ENCODE measurements at places on chromosomes 13 and 19.

DNA sequence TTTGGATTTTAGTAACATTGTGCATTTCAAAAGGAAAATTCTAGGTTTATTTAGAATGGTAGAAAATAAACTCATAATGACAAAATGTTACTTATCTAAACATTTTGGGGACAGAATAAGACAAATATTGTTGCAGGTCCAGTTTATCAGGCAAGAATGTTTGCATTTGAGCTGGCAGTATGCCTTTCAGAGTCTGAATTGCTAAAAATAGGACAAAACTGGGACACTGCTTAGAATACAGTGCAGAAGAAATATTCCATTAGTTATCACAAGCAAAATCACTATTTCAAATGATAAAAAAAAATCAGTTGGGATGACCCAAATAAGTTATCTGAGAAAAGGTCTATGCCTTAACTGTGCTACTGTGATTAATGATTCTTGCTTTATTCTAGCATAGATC lies 870.3 kb upstream of the MIR17HG start:
- DNase-seq: no peak

GRCh38 chr13:44816701-44817100 lies 172.6 kb downstream of the NUFIP1 start:
- DNase-seq: no peak

DNA sequence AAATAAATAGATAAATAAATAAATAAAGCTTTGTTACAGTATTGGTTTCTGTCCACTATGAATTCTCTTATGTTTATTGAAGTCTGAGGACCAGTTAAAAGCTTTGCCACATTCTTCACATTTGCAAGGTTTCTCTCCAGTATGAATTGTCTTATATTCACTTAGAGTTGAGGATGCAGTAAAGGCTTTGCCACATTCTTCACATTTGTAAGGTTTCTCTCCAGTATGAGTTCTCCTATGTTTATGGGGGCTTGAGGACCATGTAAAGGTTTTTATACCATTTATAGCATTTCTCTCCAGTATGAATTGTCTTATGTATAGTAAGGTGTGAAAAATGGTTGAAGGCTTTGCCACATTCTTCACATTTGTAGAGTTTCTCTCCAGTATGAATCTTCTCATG lies 168.3 kb downstream of the ZNF737 start:
- DNase-seq: no peak

DNA sequence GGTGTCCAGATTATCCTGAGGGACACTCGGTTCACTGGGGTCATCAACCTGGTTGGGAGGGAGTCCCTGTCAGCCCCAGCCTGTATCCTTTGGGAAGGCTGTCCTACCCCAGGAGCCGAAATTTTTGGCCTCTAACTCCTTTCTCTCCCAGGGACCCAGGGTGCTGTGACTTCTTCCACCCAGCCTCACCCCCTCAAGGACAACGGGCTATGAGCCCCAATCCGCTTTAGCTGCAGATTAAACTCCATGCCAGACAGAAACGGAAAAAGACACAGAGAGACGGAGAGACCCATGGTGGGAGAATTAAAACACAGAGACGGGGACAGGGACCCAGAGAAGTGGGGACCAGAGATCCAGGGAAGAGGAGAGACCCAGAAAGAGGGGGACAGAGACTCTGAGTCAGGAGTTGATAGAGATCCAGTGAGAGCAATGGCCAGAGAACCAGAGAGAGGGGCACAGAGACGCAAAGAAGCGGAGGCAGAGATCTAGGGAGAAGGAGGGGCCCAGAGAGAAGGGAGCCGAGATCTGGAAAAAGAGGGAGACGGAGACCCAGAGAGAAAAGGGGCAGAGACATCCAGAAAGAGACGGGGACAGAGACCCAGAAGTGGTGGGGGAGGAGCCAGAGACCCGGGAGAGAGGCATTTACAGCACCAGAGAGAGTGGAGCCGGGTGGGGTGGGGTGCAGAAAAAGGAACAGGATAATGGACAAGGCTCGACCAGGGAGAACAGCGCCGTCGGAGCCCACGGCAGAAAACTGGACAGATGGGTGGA lies 703 bp downstream of the SLC17A7 start:
- no peak for DNase-seq

DNA sequence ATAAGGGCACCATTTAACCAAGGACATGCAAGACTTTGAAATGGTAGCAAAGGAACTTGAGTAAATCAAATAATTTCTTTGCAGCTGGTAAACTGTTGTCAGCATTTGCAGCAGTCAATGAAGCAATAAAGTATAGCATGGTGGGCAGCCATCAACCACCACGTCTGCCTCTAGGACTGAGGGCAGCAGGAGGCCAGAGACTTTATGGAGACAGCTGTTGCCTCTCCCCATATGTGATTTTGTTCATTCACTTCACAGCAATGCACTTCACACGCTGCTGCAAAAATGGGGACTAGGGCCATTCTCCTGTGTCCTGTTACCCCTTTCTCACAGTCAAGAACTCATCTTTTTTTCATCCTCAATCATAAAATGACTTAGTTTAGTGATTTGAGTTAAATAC lies 51.3 kb upstream of the PCDH9 start:
- no peak for DNase-seq

- no peak for DNase-seq
Observed at GRCh38 chr13:47076500-47076899, 179.6 kb upstream of the HTR2A start.

DNA sequence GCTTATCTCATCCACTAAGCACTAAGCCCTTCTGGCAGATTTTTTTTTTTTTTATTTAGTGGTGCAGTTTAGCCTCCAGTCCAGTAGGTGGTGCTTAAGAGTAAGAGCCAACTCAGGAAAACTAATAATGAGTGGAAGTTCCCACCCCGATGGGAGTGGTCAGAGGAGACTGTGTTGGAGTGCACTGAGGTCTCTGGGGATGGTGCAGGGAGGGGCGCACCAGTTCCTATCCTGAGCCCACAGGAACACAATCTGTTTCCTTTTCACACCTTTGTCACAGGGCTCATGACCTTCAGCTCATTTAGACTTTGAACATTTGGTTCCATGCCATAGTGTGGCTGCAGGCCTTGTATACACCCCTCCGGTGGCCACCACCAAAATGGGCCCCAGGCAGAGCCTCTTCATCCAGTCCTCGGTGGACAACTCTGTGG lies 367.4 kb downstream of the SPRY2 start:
- peak; percentile 15 for DNase-seq

DNA sequence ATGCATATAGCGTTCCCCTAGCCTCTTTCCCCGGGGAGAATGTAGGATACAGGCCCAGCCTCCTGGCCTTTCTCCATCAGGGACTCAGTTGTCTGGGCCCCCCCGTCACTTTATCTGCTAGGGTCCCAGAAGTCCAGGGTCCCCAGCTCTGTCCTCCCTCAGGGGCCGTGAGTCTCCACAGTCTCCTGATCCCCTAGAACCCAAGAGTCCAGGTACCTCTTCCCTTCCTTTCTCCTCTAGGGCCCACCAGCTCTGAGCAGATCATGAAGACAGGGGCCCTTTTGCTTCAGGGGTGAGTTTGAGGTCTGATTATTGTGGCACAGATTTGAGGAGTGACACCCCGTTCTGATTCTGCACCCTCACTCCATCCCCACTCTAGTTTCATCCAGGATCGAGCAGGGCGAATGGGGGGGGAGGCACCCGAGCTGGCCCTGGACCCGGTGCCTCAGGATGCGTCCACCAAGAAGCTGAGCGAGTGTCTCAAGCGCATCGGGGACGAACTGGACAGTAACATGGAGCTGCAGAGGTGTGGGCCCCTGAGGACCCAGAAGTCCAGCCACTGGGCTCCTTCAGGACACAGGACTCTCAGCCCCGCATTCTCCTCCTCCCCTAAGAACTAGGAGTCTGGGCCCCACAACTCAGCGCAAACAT lies 758 bp downstream of the BAX start:
- DNase-seq: no peak

- DNase-seq: no peak
Observed at GRCh38 chr13:87052731-87053130, 618.4 kb upstream of the SLITRK5 start.

DNA sequence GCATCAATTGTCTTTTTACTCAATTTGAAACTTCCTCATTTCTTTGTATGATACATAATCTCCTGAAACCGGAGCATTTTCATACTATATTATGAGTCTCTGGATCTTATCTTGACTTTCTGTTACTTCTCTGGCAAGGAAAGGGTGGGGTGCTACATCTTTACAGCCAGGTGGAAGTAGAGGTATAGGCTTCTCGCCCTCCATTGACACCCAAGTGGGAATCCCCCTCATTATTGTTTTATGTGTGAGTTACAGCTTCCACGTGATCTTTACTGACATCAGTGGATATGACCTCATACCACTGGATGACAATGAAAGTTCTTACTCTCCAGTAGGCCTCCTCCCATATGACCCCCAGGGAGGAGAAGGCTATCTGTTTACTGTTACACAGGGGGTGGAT lies 262.1 kb upstream of the DACH1 start:
- DNase-seq: no peak

- DNase-seq: no peak
Observed at GRCh38 chr19:798415-799075, 1.3 kb downstream of the PTBP1 start.

DNA sequence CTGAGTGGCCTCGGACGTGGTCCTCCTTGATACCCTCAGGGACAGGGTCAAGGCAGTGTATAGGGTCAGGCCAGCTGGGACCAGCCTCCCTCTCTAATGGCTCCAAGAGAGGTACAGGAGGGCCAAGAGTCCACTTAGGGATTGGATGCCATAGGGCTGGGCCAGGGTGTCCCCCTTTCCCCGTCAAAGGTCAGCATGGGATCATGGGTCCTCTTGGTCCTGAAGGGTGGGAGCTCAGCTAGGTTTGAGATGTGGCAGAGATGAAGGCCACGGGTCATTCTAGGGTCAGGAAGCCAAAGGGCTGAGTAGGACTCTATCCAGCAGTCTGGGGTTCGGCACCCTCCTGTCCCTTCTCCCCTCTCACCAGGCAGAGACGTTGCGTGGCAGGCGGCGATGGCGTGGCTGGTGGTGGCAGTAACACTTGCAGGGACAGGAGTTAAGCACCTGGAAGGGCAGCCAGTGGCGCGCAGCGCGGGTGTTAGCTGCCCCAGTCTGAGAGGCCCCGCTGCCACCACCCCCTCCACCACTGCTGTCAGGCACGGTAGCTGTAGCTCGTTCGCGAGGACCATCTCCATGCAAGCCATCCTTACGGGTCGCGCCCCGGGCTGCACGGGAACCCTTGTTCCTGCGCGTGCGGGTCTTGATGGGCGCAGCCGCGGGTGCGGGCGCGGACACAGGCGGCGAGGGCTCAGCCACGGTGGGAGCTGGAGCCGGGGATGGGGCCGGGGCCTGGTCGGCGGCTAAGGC lies 2.6 kb downstream of the GGN start:
- DNase-seq: no peak

- peak; percentile 76 for DNase-seq
Observed at GRCh38 chr13:75366380-75367280, 115.3 kb downstream of the TBC1D4 start.

GRCh38 chr13:26678796-26679195 lies 81.8 kb downstream of the GPR12 start:
- no peak for DNase-seq

DNA sequence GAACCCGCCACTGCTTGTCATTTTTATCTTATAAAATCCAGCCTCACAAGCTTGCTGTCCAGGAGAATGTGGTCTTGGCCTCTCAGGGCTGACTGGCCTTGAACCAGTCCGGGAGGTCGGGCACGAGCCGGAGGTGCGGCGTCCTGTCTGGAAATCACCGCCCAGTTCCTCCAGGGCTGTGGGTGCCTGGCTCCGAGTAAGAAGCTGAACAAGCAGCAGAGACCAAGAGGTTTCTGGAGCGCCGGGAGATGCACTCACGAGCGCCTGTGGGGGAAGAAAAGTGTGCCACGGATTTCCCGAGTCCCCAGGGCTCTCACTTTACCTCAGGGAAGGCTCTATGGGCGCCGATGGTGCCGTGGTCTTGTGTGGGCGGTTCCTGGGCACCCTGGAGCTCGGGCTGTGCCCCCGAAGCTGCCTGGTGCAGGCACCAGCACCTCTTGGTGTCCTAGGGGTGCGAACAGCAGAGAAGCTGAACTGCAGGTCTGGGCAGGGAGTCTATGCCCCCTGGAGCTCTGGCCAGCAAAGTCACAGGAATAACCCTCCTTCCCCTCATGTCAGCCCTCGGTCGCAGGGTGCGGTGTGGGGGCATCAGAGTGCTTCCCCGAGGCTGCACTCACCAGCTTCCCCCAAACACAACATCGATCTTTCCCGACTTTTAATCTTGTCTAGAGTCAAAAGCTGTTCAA lies 50.0 kb downstream of the GAS6 start:
- peak; percentile 22 for DNase-seq

DNA sequence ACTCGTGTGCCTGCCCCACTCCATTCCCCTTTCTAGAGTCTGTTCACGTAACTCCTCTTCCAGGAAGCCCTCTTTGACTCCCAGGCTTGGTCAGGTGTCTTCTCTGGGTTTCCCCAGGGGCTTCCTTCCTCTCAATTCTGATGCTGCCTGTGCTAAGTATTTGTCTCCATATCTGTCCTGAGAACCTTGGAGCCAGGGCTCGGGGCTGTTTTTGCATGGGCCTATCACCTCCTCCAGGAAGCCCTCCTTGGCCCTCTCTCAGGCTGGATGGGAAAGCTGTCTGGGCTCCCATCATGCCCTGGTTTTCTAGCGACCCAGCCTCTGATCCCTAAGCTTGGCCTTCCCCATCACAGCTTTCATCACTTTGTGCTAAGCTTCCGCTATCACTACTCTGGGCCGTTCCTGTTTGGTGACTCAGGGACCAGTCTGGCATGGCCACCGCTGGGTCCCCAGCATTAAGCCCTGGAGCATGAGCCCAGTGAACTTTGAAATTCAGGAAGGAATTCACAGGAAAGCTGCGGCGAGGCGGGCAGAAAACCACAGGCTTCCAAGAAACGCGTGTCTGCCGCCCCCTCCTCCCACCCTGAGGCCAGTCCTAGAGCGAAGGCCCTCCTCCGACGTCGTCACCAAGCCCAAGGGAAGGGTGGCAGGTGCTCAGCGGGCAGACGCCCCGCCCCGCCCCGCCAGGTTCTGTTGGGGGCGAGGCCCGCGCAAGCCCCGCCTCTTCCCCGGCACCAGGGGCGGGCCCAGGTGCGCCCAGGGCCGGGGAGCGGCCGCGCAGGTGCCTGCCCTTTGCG lies 486 bp upstream of the SPINT2 start:
- peak; percentile 26 for DNase-seq

DNA sequence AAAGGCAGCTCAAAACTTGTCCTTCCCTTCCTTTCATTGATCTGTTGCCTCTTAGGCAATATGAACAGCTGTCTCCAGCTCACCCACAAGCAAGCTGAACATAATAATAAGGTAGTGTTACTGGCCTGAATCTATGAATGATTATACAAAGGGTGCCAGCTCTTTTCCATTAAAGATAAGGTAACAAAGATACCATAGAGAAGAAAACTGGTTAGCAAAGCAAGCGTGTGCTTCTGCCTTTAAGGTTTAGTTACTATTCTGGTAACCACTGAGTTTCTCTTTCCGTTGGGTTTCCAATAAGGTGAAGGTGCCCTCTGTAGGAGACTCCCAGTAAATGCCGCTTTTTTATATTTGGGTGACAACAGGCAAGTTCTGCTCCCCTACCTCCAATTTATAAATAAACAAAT lies 12.1 kb upstream of the DACH1 start:
- DNase-seq: peak; percentile 71

DNA sequence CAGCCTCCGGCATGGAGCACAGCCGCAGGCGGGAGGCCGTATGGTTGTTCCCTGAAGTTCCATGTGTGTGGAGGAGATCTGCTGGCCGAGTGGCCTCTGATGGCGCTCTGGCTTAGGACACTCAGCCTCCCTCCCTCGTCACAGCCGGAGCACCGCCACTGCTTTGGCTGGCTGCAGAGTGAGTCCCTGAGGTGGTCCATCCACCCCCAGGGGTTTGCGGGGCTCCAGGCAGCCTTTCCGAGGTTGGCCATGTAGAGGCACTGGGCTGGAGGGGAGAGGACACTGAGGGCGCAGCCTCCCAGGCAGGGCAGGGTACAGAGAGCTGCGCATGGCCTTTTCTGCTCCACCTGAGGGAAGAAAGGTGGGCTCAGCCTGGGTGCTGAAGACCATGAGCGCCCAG lies 19.8 kb upstream of the NPAS1 start:
- DNase-seq: no peak

All from dermis blood vessel endothelial cell (primary cell).